PC-9 (cell line): ENCODE measurements at places on chromosomes 3 and 15.

DNA sequence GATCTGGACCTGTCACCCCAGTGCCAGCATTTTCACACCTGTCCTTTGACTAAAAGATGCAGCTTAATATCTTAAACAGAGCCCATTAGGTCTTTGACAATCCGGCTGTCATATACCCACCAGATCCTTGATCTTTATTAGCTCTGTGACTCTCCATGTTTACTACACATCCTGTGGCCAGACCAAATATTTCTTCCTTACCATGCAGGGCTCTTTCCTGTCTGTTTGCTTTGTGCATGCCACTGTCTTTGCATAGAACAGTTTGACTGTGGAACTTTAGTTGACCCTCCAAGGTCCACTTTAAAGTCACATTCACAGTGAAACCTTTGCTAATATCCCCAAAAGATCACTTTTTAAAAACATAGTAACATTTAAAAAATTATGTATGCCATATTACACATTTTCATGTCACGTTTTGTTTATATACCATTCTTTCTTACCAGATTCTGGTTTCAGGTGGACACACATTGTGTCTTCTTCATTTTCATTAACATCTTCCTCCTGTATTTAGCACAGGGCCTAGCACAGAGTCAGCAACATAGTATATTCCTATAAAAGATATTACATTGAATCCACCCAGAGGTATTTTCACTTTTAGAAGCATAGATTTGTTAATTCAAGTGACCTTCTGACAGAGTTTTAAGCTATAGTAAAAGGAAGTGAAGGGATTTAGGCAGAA lies 95.8 kb downstream of the RAP2B start:
- DNase-seq, result no peak

- no peak for DNase-seq
Observed at GRCh38 chr15:69748131-69748530, 295.5 kb downstream of the RPLP1 start.

DNA sequence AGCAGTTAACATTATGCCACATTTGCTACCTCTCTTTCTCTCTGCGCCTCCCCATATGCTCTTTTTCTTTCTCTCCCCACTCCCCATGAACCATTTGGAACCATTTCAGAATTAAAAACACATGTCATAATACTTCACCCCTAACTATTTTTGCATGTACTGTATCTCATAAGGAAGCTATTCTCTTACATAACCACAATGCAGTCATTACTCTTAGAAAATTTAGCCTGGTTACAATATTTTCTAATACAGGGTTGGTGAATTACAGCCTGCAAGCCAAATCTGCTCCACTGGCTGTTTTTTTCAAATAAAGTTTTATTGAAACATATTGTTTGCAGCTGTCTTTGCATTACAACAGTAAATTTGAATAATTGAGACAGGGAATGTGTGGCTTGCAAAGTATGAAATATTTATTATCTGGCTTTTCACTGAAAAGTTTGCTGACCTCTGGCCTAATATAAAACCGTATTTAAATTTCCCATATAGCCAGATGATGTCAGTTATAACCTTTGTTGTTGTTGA lies 62.8 kb downstream of the SGO1 start:
- no peak for DNase-seq

DNA sequence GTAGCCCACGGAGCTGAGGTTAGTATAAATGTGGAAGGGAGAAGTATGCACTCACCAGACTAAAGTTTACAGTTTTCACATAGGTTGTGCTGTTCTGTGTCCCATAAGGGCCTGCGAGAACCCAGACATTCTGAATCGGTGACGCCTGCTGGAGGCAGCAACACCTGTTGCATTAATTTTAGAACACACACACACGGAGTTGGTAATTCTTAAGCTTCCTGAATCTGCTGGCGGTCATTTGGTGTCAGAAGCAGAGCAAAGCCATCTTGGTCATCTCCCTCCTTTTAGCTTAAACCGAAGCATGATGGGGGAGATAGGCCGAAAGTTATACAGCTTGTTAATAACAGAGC lies 41.1 kb upstream of the AP3B2 start:
- no peak for DNase-seq

DNA sequence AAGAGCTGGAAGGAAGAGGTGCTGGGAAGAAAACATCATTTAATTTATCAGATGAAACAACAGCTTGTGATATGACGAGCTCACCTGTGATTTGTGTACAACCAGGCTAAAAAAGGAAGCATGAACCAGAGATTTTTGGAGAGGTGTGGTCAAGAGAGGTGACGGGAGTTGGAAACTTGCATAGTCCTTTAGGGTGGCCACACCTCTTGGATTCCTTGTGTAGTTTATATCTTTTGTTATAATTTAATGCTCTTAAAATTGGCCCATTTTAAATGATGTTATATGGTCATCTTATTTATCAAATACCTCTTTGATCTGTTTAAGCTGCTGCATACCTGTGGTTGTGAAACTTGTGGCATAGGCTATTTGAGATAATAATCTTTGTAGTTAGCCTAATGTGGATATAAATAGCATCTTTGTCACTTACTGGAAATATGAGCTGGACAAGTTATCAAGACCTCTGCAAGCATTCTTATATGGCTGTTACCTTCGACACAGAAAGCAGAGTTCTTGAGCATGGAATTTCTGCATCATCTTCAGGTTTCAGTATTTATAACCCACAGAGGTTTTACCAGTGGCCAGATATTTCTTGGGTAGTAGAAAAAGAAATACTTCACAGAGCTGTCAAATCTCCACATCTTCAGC lies 49.1 kb downstream of the IL1RAP start:
- DNase-seq, result peak; percentile 91

- no peak for DNase-seq
Observed at GRCh38 chr15:91780387-91780786, 73.1 kb upstream of the SLCO3A1 start.

DNA sequence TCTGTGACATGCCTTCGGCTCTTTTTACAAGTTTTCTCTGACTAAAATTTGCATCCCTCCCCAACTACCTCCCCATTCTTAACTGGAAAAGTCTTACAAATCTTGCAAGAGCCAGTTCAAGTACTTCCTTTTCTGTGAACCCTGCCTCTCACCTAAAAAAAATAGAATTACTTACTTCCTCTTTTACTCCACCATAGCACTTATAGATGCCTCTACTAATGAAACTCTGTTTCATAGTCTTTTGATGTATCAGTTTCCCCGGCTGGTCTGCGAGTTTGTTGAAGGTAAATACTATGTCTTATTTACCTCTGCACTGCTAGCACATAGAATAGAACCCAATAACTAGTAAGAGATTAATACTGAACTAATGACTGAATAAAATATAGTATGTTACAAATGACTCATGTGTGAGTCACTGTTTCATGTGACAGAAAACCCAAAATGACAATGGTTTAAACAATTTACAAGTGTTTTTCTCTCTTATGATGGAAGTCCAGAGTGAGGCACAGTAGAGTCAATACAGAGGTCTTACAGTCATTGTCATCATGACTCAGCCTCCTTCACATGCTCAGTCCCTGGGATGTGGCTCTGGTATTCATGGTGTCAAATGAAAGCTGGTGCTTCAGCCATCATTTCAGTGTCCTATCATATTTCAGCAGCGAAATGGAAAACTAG lies 393.5 kb downstream of the RSL24D1 start:
- DNase-seq, result peak; percentile 35

GRCh38 chr3:99878005-99878404 lies 60.3 kb downstream of the CMSS1 start:
- DNase-seq, result peak; percentile 86

- no peak for DNase-seq
Observed at GRCh38 chr15:72866182-72866581, 82.6 kb upstream of the ADPGK start.

DNA sequence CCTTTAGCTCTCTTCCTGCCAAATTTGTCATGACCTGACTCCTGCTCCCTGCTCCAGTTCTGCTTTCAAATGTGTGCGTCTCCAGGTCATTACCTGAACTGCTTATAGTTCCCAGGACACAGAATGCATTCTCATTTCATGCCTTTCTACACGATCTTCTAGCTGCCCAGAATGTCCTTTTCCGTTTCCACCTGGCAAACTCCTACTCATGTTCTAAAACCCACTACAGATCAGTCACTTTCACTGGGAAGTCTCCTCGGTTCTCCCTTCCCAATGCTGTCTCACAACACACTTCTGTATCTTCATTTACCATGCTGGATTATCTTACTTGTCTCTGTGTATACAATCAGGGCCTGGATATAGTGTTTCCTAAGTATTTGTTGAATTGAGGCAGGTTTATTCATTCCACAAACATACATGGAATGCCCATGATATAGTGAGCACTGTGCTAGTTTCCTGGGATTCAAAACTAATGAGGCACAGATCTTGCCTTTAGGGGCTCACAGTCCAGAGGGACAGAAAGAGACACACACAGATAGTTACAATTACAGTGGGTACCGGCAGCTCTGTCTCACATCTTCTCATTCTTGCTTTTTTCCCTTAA lies 1.6 kb upstream of the NOX5 start:
- no peak for DNase-seq

DNA sequence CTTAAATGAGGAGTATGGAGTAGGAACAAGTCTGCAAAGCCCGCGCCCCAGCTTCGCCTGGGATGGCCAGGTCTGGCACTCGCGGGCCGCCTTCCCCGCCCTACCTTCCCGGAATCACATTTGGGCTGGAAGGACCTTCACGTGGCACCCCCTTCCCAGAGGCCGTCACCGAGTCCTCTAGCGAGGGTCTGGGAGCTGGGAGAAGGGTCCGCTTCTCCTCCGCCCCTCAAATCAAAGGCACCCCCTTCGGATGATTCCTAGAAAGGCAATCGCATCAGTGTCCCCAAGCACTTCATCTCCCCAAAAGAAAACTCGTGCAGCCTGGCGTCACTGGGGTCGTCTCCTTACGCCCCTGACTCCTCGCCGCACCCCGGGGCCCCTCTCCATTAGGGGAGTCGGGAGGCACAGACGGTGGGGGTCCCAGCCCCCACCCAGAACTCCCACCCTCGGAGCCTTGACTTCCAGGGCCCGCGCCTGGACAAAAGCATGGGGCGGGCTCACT lies 380 bp downstream of the MYLK start:
- no peak for DNase-seq

DNA sequence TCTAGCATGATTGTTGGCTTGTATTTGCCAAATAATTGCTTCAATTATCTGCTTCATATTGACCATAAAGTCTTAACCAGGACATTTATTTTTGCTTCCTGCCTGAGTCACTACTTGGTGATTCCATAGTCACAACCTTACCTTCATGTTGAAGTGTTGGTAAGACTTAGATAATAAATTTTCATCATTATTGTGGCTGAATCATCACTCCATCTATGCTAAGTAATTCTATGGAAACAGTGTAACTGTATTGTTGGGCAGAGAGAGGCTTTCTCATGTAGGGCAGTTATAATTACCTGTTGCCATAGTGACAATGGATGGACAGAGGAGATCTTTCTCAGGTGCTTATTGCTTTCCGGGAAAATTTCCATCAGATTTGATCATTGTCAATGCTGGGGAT lies 330.7 kb upstream of the LRRC3B start:
- DNase-seq, result no peak

DNA sequence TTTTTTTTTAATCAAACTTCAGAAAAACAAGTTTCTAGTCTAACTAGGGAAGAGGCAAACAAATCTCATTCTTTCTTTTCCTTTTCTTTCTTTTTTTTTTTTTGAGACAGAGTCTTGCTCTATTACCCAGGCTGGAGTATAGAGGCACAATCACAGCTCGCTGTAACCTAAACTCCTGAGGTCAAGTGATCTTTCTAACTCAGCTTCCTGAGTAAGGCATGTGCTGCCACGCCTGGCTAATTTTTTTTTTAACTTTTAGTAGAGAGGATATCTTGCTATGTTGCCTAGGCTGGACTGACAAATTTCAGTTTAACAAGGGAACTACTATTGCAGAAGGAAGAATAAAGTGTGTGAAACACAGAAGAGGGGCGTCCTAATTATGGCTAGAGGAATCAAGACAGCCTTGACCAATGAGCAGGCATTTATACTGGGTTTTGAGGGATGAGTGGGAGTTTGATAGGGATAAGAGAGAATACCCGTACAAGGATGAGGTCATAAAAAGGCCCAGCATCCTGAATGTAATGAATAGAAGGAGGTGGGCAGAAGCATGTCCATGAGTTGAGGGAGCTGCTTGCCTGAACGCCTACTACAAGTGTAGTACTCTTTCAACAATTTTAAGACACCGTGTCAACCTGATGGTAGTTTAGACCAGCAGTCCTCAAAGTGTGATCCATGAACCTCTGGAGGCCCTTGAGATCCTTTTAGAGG lies 6.7 kb upstream of the ZFAND6 start:
- DNase-seq, result no peak

DNA sequence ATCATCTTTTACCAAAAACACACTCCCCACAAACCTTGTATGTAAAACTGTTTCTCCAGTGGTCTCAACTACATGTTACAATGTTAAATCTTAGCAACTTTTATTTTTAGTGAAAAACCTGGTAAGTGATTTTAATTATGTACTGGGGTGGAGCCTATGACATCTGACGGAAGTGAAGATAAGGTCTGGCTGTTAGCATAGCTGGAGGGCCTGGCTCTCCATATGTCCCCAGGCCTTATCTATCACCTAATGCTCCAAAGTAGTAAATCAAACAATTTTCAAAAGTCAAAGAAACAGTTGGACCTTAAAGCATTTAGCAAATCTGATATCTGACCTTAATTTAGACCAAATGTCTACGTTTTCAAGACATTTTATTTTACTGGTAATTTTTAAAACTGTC lies 173.6 kb upstream of the SMAD3 start:
- no peak for DNase-seq

DNA sequence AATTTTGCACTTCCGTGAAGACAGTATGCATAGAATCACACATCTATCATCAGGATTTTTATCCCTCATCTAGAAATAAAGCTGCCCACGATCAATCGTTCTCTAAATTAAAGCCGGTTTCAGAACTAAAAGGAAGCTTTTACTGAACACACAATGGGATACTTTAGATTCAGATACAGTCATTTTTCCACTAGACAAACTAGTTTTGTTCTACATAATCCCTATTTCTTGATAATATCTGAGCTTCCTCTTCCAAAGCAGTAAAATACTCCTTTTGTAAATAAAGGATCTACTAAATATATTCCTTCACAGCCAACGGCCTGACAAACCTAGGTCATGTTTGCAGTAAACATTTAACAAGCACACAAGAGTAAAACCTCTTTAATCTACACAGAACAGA lies 2.0 kb upstream of the GANC start:
- DNase-seq, result no peak

- peak; percentile 50 for DNase-seq
Observed at GRCh38 chr3:127304121-127304744, 16.4 kb upstream of the PRR20G start.
